Cerebellum (tissue), 4 donors: ENCODE measurements at places on chromosomes 7 and 10.

GRCh38 chr7:89511900-89512299 lies 642.4 kb upstream of the STEAP1 start:
- DNase-seq, result no peak

GRCh38 chr7:144164784-144165183 lies 18.5 kb upstream of the CTAGE4 start:
- no peak for DNase-seq

DNA sequence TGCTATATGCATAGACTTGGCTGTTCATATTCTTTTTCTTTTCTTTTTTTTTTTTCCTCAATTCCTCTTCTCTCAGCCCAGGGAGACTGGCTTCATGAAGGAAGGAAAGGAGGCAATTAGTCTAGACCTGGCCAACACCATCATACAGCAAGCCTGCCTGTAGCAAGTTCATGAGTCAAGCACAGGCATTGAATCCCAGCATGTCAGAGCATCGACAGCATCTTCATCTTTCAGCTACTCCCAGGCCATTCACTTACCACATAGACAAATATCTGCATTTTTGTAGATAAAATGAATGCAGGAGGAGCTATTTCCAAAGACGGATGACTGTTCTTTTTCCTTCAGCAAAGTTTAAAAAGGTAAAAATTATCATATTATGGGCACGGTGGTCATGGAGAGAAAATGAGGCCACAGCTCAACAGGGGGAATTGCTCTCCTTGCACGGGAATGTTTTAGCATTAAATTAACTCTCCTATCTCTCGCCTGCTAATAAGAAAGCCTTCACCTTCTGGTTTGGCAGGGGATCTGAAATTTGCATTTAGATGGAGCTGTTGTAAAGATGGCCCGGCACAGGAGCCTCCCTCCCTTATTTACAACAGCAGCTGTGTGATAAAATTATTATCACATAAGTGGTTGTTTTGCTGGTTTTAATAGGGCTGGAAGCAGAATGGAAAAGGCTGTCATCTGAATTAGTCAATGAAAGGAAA lies 626.5 kb upstream of the AUTS2 start:
- no peak for DNase-seq

GRCh38 chr10:121596689-121597503 lies 1.3 kb downstream of the FGFR2 start:
- no peak for DNase-seq

GRCh38 chr10:73786512-73786885 lies 1.1 kb downstream of the ZSWIM8 start:
- no peak for DNase-seq

- peak; percentile 51 for DNase-seq
These were observed 96.6 kb downstream of the MKLN1 start for GRCh38 chr7:131424219-131424822.
